Globus pallidus (tissue), 1 donor: ENCODE measurements at places on chromosomes 5 and 9.
A peak's percentile ranks its signal among the peaks of the same experiment; 100 is the strongest.

- no peak for DNase-seq
These were observed 64.6 kb downstream of the ENC1 start for GRCh38 chr5:74575741-74576538.

GRCh38 chr5:142391058-142391845, 66.4 kb upstream of the SPRY4 start:
- no peak for DNase-seq

DNA sequence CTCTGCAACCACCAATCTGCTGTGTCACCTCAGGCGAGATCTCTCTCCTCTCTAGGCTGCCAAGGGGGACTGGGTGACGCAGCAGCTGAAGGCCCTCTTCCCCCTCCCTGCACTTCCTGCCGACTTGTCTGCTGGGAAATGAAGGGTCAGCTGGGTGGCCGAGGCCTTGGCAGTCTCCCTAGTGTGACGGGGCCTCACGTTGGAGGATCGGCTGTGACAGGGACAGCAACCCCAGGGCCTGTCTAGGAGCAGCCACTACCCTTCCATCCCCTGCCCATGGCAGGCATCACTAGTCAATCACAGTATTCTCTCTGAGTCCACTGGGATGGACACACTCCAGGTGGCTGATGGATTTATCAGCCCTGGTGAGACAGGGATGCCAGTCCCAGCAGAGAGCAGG, 107.3 kb upstream of the SARDH start:
- DNase-seq: peak; percentile 40

DNA sequence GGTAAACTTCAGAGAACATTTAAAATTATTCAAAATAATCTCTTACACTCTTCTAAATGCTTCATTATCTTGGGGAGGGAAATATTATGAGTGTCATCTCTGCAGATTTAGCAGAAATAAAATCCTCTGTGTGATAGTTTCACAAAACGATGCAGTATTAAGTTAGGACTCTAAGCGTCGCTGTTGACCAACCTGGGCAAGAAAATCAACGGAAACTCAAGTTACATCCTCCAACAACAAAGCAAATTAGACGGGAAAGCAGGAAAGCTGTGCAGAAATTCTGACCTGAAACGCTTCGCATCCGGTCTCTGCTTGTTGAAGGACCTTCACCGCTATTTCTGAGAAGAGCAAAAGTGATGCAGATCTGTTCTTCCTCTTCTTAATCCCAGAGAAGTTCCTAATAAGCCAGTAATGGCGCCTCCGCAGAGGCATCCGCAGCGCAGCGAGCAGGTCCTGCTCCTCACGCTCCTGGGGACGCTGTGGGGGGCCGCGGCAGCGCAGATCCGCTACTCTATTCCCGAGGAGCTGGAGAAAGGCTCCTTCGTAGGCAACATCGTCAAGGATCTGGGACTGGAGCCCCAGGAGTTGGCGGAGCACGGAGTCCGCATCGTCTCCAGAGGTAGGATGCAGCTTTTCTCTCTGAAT, at the start of gene PCDHGA6:
TSS of gene PCDHGA6 (plus strand) at position 219 of the 645 bp plus-strand sequence. CDS start at position 412, 193 bp downstream.
- DNase-seq: no peak

GRCh38 chr5:101520417-101520816, 617.3 kb upstream of the ST8SIA4 start:
- no peak for DNase-seq

GRCh38 chr5:145345511-145346287, 489.4 kb downstream of the PRELID2 start:
- DNase-seq: no peak

GRCh38 chr9:101026824-101027223, 1.7 kb upstream of the PLPPR1 start:
- DNase-seq: peak; percentile 26

- DNase-seq: no peak
These were observed 6.2 kb downstream of the MYORG start for GRCh38 chr9:34370335-34370969.

DNA sequence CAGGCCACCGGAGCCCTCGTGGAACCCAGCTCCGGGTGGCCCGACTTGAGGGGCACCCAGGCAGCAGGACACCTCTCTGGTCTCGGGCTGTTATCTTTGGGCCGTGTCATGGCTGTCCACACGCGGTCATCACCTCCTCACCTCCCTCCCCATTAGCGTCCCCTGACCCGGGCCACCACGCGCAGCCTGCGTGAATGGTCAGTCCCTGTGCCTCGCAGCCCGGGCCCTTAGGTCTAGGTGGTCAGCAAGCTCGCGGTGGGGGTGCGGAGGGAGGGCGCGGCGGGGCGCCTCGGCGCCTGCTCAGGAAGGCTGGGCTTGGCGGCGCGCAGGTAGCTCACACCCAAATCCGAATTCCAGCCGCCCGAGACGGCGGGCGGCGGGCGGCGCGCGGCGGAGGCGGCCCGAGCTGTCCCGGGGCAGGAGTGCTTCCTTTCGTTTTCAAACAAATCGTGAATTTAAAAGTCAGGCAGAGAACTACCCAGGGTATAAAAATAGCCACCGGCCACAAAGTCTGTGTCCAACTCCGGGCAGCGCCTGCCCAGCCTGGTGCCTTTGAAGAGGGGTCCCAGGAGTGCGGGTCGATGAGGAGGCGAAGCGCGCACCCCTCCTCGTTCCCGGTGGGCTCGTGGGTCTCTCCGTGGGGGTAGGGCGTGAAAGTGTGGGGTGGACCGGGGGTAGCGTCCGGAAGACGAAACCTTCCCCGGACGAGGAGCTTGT, 1.0 kb upstream of the RXRA start:
- no peak for DNase-seq

GRCh38 chr5:54548565-54548964, 31.0 kb downstream of the SNX18 start:
- no peak for DNase-seq

DNA sequence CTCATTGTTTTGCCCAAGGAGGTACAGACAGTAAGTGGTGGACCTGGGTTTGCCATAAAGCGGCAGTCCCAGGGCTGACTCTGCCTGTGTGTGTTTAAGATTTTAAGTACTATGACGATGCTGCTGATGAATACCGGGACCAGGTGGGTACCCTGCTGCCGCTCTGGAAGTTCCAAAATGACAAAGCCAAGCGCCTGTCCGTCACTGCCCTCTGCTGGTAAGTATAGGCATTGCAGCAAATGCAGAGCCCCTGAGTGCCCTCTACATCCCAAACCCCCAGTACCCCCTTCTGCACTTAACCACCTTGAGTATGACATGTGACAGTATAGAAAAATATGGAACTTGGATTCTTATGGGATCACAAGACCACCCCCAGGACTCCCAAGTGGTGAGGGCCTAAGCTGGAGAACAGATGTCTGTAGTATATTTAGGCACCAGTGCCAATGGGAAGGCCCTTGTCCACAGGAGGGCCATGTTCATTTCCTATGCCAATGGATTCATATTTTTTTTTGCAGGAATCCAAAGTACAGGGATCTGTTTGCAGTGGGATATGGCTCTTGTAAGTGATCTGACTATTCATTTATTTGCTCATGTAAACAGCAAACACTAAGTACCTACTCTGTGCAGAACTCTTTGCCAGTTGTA, 22.0 kb downstream of the ENHO start:
- no peak for DNase-seq

DNA sequence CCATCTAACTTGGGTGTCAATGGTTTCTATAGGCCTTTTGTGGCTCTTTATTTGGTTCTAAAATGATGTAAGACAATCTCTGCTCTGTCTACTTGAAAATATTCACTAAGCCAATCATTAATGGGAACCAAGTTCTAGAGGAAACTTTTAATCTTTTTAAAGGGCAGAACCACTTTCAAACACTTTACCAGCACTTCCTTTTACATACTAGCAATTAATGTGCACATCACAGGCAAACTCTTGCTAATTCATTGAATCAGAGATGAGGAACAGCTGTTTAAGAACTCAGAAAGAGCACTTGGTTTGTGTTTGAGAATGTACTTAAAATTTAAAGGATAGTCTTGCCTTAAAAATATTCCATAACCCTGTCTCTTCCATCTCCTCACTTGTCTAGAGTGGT, 83.4 kb downstream of the PAPPA start:
- no peak for DNase-seq

DNA sequence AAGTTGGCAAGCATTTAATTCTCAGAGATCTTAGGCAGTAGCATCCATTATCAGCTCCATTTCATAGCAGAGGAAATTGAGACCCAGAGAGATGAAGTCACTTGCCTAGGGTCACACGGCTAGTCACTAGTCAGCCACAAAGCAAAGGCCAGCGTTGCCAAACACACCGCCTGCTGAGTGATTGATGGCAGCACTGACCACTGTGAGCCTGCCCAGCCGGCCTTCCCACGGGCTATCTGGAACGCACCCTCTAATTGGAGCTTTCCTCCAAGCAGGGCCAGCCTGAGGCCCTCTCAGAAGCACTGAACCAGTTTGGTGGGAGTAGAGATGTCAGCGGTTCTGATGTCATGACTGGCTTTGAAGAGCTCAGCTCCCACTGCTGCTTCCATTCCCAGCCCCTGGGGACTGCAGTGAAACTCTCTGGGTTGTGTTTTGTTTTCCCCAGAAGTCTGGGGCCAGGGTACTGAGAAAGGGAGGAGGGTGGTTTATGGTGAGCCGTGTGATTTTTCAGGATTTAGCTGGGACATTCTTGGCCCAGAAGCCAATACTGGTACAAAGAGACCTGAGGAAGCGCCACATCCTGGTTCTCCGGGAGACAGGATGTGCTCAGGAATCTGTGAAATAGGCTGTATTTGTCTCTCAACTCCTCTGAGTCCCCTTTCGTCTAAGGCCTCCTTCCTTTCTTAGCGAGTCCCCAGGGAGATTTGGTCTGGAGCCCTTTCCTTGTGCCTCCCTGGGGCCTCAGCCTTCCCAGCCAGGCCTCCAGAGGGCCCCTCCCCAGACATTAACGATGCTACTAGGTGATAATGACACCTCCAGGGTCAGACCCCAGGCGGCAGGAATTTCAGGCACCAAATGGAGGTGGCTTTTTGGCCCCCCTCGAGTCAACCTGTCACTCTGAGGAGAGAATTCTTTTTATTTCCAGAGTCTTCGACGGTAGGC, 44.5 kb downstream of the SPRY4 start:
- DNase-seq: no peak

GRCh38 chr5:169099801-169100734, 200.9 kb downstream of the SLIT3 start:
- DNase-seq: no peak

GRCh38 chr9:78714576-78714975, 417.7 kb downstream of the PSAT1 start:
- DNase-seq: no peak

DNA sequence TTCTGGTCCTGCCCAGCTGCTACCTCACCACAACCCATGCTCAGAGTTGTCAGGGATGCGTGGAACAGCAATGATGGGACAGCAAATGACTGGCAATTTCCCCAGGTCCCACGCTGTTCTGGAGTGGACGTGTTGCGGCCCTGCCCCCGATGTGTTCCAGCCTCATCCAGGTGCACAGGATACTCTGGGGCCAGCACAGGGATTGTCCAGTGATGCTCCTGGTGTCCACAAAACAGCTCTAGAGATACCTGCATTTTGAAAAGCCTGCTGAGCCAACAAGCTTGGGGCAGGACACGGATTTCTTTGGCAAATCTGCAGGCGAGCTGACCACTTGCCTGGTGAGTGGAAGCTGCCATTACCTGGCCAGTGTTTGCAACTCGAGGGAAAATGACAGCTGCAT, 88.7 kb downstream of the ANKRD33B start:
- no peak for DNase-seq
